ENCODE measurements at places on chromosomes 2 and 18. TPM values are rescaled to one million over a fixed set of nuclear protein-coding genes. Genes with fewer than 3 reads are reported as not detected.

Gene GAD1
- not detected for total RNA-seq

Gene DTNA
- total RNA-seq, result 53.4 TPM

Gene BCL2
- total RNA-seq, result 18.5 TPM

Gene ATOH8
- 9.0 TPM for total RNA-seq

Gene TCF7L1
- total RNA-seq, result 7.6 TPM

Gene SPP2
- total RNA-seq, result not detected

Gene RFX8
- total RNA-seq, result 0.29 TPM

Gene MC2R
- total RNA-seq, result not detected

Gene SPDYA
- total RNA-seq, result 0.89 TPM

Gene SERPINB4
- total RNA-seq, result not detected

Gene ALPG
- not detected for total RNA-seq

Gene MARCHF4
- 0.09 TPM for total RNA-seq

Gene TUBA3D
- total RNA-seq, result not detected

Gene MAP4K3
- 69.2 TPM for total RNA-seq

Gene MRO
- total RNA-seq, result 0.75 TPM

Gene SP9
- not detected for total RNA-seq

Gene DAW1
- not detected for total RNA-seq

Gene SOWAHC
- total RNA-seq, result 19.4 TPM

Gene RNF125
- 6.1 TPM for total RNA-seq

Gene ERCC3
- total RNA-seq, result 34.7 TPM

Gene KCNIP3
- total RNA-seq, result 24.3 TPM

Gene CFAP221
- 5.4 TPM for total RNA-seq

Gene PLB1
- 7.2 TPM for total RNA-seq

Gene SLC5A6
- total RNA-seq, result 24.9 TPM

Gene KLHL14
- 0.26 TPM for total RNA-seq

Gene TLX2
- total RNA-seq, result 0.12 TPM

Data from mucosa of gallbladder (tissue), 1 donor.